Stimulated activated naive CD4-positive, alpha-beta T cell (primary cell): ENCODE measurements at places on chromosomes 3 and 15.

DNA sequence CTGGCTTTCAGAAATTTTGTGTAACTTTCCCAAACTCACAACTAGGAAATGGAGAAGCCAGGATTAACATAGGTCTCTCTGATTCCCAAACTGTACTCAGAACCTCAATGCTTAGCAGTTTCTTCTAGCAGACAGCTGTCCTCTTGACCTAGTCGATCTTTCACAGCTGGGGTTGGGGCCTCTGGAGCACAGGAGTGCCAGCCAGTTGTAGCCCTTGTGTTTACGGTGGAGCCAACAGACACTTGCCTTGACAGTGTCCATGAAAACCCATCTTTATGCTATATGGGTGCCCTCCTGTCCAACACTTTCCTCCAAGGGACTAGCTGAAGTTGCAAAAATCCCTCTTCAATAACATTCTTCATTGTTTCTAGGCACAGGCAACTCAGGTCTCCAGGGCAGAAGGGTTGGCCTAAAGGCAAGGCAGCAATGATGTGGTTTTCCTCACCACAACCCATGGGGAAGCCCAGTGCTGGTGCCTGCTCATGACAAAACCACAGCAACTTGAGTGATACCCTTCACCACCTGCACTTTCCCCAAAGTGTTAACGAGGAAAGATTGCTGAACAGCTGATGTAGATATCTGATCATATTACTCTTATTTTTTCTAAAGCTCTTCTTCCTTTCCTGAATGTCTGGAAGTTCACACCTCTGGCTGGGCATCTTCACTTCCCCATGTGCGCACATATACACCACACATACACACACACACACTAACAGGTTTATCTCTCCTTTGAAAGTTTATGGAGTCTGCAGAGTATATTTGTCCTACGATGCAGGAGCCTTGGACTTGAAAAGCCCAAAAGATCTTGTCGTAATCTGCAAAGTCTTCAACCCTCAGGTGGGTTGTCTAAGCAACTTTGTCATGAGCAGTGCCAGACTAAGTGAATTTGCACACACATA lies 11.0 kb upstream of the KNG1 start:
- DNase-seq, result no peak

- no peak for DNase-seq
Measured at GRCh38 chr3:18134386-18135059, 290.6 kb downstream of the SATB1 start.

GRCh38 chr3:169658311-169658931 lies 5.1 kb downstream of the MECOM start:
- no peak for DNase-seq

- DNase-seq, result no peak
Measured at GRCh38 chr15:41886741-41887140, 7.1 kb downstream of the SPTBN5 start.
